ENCODE measurements at places on chromosomes 16 and 17.

DNA sequence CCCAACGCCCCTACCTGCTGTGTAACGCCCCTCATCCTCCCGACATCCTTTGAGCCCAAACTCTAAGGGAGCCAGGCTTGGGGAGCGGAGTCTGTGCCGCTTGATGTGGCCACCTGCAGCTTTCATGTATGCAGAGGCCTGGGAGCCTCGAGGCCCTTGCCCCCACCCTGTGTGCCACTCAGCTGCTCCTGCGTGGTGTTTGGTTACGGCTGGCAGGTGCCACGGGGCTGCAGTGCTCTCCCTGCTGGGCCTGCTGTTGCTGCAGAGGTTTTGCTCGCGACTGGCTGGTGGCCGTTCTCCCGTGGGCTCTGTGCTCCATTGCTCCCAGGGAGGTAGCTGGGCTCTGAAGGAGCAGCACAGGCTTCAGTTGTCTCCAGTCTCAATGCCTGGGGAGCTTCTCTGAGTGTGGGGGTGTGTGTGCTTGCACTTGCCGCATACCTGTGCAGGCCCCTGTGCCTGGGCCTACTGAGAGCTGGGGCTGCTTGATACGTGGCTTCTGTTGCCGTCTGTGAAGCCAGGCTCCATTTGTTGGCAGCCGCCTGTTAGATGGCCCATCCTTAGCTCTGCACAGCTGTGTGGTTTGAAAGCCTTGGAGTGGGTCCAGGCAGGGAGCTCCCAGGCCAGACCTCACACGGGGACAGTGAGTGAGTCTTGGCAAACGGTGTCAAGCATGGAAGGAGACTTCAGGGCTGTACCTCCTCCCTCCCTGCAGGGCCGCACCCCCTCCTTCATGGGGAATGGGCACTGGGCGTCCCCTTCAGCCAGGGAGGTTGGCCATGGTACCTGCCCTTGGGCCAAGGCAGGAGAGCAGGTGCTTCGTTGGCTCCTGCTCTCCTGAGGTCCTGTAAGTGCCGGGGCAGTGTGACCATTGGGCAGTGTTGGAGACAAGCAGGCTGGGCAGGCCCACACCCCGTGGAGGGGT, 47.2 kb downstream of the PDPK1 start:
- no peak for DNase-seq

- no peak for DNase-seq
These were observed at the start of gene KRT23 for GRCh38 chr17:40937384-40937819. Gene KRT23, minus strand, starts transcription at chr17:40937646. Its CDS starts 1,043 bp downstream, at chr17:40936603.

DNA sequence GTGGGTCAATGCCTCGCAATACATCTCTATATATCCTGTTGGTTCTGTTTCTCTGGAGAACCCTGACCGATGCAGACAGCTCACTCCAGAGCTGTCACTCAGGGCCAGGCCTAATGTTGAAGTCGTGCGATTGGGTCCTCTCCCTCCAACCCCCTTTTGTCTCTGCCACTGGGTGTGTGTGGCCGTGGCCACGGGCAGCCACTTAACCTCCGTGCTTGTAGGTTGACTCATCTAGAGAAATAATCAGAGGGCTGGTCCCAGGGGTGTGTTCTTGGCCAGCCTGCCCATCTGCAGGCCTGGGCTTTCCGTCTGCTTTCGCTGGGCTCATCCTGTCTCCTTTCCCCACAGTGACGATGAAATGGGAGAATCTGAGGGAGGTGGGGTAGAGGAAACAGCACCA, 7.4 kb downstream of the ADAD2 start:
- DNase-seq: no peak

- DNase-seq: no peak
These were observed 37.6 kb upstream of the DHRS7B start for GRCh38 chr17:21089145-21089544.

- DNase-seq: no peak
These were observed 13.7 kb upstream of the COL1A1 start for GRCh38 chr17:50214976-50215760.

DNA sequence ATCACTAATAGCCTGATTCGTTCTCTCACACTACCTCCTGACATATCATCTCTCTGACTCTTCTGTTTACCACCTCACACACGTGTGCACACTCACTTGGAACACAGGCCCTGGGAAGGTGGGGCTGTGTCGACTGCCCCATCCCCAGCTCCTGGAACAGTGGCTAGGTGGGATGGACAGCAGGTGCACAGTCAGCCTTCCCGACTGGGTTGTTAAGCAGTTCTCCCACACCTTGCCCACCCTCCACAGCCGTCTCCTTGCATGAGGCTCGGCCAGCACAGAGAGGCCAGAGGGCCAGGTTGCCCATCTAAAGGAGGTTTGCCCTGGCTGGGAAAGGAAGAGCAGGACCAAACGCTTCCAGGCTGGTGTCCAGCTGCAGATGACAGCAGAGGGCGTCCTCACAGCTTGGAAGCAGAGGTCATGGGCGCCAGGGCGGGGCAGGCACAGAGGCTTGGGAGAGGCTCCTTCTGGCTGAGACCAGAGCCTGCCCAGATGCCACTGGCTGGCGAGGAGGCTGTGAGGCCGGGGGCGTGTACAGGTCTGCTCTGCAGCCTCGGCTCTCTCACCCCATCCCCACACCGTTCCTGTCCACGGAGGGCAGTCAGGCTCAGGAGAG, 92.8 kb downstream of the AMFR start:
- DNase-seq: peak; percentile 63

DNA sequence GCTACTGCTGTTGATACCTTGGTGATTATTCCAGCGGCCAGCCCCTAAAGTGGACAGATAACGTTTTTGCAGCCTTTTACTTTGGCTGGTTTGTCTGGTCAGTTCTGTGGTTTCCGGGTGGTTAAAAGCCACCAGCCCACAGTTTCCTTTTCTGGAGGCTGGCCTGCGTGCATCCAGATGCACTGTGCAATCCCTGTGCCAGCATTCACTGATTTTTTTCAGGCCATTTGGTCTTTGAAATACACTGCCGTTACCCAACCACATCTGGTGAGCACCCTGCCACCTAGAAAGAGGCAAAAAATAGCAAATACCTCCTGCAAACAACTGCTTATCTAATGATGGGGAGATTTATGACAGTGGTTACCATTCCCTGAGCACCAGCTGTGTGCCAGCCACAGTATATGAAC, 797 bp downstream of the NUDT7 start:
- no peak for DNase-seq

All from neural crest cell (in vitro differentiated cells).